ENCODE measurements at places on chromosomes 5 and 9.
A peak's percentile ranks its signal among the peaks of the same experiment; 100 is the strongest.

- DNase-seq = no peak
Observed at GRCh38 chr5:80806929-80807328, 152.1 kb upstream of the DHFR start.

DNA sequence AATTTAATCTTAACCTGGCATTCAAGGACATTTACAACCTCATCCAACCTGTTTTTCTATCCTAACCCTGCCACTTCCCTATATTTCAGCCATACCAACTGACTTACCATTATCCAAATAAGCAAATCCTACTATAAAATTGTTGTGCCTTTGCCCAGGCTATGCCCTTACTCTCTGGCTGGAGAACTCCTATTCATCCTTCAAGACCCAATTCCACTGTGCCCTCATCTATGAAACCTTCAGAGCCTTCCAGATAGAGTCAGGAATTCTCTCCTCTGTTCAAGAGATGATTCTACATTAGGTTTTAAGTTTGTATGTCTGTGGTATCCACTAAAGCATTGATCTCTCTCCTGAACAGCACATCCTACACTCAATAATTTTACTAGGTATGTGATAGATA lies 46.3 kb upstream of the MSX2 start:
- no peak for DNase-seq

GRCh38 chr9:112886351-112886750 lies 4.3 kb downstream of the SLC46A2 start:
- no peak for DNase-seq

DNA sequence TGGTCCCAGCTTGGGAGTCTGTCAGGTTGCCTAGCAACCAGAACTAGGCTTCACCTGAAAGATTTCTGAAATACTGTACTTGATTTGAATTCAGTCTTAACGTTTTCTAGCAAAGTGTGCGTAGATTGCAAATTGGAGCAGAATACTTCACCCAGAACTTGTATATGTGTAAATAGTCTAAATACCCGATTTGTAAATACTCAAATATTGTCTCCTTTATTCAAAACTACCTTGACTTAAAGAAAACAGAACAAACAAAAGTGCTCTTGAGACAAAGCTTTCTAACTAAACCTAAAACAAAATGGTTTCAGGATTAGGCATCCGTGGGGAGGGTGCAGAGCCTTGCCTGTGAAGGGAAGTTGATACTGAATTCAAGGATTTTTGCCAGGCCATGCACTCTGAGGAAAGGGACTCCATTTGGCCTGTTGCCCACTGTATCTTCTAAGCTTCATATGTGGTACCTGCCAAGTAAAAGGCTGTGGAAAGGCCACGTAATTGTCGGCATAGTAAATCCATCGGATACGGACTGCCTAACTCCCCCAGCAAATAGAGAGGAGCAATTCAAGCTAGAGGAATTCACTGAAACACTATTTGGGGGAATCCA lies 744 bp upstream of the HMGCS1 start:
- no peak for DNase-seq

GRCh38 chr5:170109059-170110031 lies 3.6 kb downstream of the FOXI1 start:
- peak; percentile 34 for DNase-seq

- DNase-seq = no peak
Observed at GRCh38 chr9:71748280-71748743, 20.0 kb downstream of the CEMIP2 start.

DNA sequence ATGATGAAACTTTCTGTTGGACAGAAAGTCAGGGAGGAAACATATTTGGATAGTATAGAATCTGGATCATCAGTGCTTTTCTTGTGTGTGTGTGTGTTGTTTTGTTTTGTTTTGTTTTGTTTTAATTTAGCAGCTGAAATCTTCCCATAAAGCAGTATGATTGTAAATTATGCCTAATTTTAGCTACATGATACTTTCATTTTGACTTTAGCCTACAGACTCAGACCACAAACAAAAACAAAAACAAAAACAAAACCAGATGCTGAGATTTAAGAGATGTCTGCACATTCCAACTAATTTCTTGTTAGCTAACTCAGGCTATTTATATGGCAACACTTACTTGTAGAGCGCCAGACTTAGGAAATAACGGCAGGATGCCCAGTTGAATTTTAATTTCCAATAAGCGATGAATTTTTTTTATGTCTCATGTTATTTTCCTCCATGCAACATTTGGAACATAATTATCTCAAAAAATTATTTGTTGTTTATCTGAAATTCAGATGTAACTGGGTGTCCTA lies 119.5 kb upstream of the TRPC7 start:
- no peak for DNase-seq

GRCh38 chr5:179195561-179196404 lies 135.6 kb downstream of the ZNF354C start:
- no peak for DNase-seq

- peak; percentile 22 for DNase-seq
Observed at GRCh38 chr9:19967888-19968459, 179.1 kb upstream of the SLC24A2 start.

DNA sequence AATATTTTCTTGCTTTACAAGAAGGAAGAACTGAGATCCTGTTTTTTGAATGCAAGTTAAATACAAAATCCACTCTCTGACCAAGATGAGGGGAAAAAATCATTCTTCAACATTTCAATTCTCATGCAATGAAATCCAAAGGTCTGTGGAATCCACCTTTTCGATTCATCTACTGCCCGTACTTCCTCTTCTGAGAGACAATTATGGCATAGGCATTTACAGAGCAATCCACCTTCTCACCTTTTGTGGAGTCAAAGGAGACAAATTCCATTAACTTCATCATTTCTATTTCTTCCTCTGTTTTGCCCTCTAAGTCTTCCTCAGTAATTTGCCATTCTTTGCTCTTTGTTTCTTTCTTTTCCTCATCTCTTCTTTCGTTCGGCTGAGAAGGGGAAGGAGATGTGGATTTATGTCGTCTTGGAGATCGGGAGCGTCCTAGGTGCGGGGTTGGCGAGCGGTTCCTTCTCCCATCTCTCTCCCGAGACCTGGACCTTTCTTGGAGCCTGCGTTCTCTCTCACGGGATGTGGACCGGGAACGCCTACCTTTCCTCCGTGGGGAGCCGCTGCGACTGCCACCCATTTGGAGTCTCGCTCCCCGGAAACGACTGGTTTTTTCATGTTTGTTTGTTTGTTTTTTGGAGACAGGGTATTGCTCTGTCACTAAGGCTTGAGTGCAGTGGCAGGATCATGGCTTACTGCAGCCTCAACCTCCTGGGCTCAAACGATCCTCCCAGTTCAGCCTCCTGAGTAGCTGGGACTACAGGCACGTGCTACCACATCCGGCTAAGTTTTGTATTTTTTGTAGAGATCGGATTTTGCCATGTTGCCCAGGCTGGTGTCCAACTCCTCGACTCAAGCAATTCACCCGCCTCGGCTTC lies 24.3 kb upstream of the AFF4 start:
- DNase-seq = peak; percentile 25

- DNase-seq = no peak
Observed at GRCh38 chr9:73219985-73220626, 68.4 kb downstream of the ANXA1 start.

DNA sequence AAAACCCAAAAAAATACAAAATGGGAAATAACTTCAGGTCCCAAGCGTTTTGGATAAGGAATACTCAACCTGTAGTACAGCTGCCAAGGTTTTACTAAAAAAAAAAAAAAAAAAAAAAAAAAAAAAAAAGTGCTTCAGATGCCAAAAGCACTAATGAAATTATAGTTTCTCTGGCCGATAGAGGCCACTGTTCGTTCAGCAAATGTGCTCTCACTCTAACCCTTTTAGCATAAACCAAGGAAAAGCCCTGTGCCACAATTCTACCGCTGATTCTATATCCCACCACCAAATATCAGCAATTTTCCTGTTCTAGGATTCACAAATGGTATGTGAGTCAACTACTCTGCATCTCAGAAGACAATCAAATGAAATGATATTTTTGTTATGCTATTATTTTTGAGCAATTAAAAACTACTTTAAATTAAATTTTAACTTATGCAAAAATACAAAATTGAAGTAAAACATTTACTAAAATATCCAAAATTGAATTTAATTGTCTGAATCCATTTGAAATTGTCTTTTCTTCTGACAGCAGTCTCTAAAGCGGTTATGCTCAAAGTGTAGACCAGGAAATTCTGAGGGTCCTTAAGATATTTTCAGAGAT lies 79.8 kb downstream of the RICTOR start:
- DNase-seq = peak; percentile 49

DNA sequence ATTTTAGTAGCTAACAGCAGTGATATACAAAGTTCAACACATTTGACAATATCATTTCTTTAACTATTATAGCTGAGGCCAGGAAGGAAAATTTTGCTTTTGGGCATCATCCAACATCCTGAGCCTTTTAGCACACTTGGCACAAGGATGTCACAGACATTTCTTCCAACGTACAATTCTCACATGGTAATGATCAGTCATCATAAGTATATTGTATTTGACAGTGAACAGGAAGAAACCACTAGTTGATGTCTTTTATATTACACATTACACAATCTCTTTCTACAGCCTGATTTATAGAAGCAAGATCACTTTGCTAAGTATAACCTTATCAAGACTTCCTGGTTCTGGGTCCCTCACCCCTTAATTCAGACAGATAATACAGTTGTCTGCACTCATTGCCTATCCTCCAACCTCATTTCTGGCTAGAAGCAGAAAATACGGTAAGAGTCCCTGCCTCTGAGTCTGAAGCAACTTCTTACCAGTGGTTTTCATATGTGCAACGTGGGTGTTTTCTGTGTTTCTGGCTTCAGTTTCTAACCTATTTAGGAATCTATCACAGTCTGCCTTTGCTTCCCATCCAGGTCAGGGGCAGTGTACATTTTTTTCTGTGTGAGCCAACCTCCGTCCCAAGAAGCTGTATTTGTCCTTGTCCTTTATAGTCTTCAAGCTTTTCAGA lies 167.8 kb downstream of the PAM start:
- DNase-seq = no peak

GRCh38 chr5:71601222-71602026 lies 14.3 kb downstream of the MCCC2 start:
- peak; percentile 27 for DNase-seq

DNA sequence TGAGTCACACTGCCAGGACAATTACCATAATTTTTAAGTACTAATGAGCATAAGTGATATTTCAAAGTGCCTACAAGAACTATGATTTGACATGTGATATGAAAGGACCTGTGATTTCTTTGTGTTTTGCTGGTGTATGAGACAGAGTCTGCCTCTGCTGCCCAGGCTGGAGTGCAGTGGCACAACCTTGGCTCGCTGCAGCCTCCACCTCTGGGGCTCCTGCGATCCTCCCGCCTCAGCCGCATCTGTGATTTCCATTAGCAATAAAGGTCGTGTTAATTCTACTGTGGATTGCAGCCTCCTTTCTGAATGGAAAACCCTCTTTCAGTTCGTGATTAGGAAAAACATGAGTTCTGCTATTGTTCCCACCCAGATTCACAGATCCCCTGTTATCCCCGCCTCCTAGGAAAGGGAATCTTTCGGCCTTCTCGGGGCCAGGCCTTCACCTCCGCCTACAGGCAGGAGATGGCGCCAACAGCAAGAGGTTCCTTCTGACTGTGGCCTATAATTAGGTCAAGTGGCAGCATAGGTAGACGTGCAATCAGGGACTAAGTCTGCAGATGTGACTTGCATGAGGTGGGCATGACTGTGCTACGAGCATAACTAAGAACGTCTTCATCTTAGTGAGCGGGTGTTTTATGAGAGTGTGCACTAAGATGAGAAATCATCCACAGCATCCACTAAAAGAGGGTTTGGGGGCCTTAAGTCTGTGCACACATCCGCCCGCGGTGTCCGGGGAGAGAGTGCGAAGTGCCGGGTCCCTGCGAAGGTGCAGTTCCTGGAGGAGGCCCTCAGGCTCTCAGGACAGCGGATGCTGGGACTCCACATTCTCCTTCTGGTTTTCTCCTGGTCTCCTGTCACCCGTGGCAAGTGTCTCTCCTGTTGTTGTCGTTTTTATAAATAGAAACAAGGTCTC lies 23.1 kb downstream of the TRIM7 start:
- DNase-seq = peak; percentile 87

DNA sequence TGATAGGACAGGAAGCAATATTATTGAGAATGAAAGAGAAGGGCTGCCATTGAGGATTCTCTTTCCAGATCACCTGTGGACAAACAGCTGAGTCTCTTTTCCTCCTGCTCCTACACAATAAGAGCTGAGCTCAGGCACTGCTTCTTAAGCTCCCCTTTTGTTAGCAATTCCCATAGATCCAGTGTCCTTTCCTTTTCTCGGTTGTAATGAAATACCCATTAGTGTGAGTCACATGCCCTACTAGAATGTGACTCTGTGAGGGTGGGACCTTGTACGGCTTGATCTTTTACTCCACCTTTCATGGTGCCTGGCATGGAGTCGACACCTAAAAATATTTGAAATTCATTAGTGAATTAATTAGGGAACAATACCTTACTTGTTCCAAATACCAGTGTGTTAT lies 269.2 kb downstream of the NR3C1 start:
- no peak for DNase-seq

DNA sequence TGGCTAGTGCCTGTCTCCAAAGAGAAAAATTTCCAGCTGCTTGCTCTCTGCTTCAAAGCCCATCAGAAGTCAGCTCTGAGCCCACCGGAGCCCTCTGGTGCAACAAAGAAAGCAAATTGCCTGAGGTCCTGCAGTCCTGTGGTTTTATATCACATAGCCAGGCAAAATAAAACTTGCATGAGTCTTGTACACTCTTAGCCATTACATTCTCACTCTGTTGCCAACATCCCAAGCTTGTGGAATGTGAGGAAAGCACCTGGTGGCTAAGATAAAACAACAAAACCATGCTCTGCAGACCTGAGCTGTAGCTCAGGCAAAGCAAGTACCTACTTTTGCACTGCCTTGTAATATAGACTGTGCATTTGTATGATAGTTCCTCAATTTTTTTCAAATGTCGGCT lies 133.7 kb downstream of the GPBP1 start:
- no peak for DNase-seq

- DNase-seq = no peak
Observed at GRCh38 chr5:33330426-33330825, 110.3 kb upstream of the TARS1 start.

GRCh38 chr9:86407022-86407421 lies 52.8 kb upstream of the TUT7 start:
- DNase-seq = peak; percentile 67

GRCh38 chr5:93454896-93455295 lies 126.1 kb downstream of the NR2F1-AS1 start:
- DNase-seq = no peak

GRCh38 chr9:109411798-109412352 lies 86.2 kb downstream of the PTPN3 start:
- DNase-seq = no peak

DNA sequence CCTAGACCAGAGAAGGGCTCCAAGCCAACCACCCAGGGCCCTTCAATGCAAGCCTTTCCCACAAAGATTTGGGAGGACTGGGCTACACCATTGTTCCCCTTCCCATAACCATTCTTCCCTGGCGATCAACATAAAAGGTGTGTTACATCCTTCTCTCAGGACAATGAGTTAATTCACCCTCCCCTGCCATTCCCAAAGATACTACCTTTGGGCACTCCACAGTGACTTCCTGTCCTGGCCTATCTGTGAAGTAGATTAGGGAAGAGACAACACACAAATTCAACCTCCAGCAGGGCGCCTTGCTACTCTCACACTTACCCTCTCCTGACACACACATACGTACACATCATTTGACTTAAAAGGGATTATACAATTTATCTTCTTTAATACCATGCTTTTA lies 23.2 kb upstream of the IL17B start:
- DNase-seq = no peak

GRCh38 chr5:95284572-95285408 lies at the start of gene MCTP1:
MCTP1 (minus strand) TSS chr5:95285094.
- DNase-seq = peak; percentile 59

GRCh38 chr9:81687521-81688261 lies 1.7 kb downstream of the TLE1 start:
- DNase-seq = peak; percentile 75

GRCh38 chr5:137179203-137179602 lies 319.9 kb downstream of the SPOCK1 start:
- peak; percentile 8 for DNase-seq
